ENCODE measurements at places on chromosomes 6 and 20.
A peak's percentile ranks its signal among the peaks of the same experiment; 100 is the strongest.

- peak; percentile 76 for DNase-seq
Measured at GRCh38 chr6:108848116-108848868, at the start of gene ARMC2. Gene ARMC2 (plus strand): TSS chr6:108848422. CDS start chr6:108854268, 5,846 bp downstream.

- DNase-seq, result no peak
Measured at GRCh38 chr20:63501818-63502670, 3.2 kb upstream of the EEF1A2 start.

DNA sequence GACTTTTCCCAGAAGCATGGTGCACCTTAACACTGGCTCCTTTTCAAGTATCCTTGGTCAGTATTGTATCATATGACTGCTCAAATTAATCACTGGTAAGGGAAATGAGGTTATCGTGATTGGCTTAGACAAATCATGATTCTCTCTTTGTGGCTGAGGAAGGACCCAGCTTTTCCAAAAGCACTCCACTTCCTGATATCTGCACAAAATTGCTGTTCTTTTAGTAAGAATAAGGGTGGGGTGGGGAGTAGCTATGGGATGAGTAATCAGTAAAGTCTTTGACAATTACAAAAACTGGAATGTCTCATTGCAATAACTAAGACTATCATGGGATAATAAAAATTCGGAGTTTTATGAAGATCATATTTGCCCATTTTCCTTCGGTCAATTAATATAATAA lies 9.0 kb upstream of the RIPPLY2 start:
- DNase-seq, result no peak

GRCh38 chr6:132936646-132937045 lies 122.3 kb downstream of the RPS12 start:
- DNase-seq, result no peak

DNA sequence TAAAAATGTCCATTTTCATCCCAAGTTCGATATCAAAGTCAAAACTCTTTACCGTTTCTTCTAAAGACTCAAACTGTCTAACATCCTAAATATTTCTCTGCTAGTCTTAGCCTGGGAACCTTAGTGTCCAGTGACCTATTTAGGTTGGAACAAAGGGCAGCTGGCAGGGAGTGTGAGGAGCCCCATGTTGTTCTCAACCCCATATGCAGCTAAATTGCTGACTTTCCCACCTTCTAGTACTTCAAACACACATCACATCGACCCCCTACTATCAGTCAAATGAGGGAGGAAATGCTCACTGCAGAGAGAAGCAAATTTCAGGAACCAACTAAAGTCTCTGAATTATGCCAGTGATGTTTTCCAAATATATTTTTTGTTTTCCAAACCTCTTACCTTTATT lies 192.6 kb upstream of the RAB32 start:
- no peak for DNase-seq

DNA sequence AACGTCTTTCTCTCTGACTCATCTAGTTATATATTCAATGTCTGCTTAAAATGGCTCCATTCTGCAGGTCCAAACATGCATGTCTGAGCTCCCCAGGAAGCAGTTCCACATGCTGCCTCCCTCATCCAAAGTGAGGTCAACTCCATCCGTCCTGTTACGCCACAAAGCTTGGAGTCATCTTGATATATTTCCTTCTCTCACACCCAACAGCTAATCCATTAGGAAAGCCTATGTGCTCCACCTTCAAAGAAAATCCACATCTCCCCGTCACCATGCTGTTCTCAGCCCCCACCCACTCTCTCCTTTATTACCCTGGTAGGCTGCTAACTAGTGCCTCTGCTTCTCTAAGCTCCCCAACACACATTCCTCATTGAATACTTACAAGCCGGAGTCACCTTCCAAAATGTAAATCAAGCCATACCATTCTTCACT lies 130.2 kb upstream of the SYNDIG1 start:
- DNase-seq, result no peak

DNA sequence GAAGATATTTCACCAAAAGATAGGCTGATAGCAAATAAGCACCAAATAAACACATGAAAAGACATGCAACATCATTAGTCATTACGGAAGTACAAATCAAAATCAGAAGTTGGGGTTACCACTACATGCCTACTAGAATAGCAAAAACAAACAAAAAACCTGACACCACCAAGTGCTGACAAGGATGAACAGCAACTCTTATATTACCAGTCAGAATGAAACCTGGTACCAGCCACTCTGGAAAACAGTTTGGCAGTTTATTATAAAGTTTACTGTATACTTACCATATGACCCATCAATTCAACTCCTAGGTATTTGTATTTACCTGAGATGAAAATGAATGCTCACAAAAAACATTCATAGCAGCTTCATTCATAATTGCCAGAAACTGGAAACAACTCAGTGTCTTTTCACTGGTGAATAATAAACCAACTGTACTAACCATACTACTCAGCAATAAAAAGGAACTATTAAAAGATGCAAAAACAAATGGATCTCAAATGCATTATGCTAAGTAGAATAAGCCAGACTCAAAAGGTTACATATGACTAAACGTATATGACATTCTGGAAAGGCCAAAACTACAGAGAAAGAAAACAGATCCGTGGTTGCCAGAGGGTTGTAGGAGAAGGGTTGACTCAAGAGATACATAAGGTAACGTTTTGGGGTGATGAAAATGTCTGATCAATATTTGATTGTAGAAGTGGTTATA lies 33.0 kb downstream of the NUP153 start:
- DNase-seq, result no peak

Data from activated CD4-positive, CD25-positive, alpha-beta regulatory T cell (primary cell).